Fibroblast of the aortic adventitia (primary cell): ENCODE measurements at places on chromosomes 3 and 15. TPM values are rescaled to one million over a fixed set of nuclear protein-coding genes. Genes with fewer than 3 reads are reported as not detected.

The FETUB gene
- not detected in 2 replicates for total RNA-seq

The CFAP100 gene
- total RNA-seq, result not detected in 2 replicates

The LRRIQ4 gene
- 0.09 TPM in 1 of 2 replicates, not detected in the other for total RNA-seq

- DNase-seq, result no peak
These were observed 2.3 kb downstream of the FEZF2 start for GRCh38 chr3:62370858-62371719.

GRCh38 chr15:94930960-94931359 lies 699.6 kb downstream of the MCTP2 start:
- no peak for DNase-seq

- no peak for DNase-seq
These were observed 394.6 kb upstream of the IL12A start for GRCh38 chr3:159593927-159594605.

GRCh38 chr15:31399544-31400171 lies 73.0 kb downstream of the KLF13 start:
- peak; percentile 28 for DNase-seq
